ENCODE measurements at places on chromosomes 12 and 14.

- DNase-seq = no peak
These were observed 78.2 kb downstream of the PHLDA1 start for GRCh38 chr12:75953312-75953906.

DNA sequence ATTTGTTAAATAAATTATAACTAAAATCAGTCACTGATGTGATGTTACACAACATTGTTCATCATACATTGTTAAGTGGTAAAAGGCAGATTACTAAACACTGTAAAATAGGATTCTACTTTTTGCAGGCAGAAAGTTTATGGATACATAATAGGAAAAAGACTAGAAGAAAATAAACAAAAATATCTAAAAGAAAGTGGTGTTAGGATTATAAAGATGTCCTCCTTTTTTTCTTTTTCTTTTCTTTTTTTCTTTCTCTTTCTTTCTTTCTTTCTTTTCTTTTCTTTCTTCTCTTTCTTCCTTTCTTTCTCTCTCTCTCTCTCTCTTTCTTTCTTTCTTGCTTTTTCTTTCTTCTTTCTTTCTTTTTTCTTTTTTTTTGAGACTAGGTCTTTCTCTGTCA, 39.6 kb upstream of the HELB start:
- no peak for DNase-seq

DNA sequence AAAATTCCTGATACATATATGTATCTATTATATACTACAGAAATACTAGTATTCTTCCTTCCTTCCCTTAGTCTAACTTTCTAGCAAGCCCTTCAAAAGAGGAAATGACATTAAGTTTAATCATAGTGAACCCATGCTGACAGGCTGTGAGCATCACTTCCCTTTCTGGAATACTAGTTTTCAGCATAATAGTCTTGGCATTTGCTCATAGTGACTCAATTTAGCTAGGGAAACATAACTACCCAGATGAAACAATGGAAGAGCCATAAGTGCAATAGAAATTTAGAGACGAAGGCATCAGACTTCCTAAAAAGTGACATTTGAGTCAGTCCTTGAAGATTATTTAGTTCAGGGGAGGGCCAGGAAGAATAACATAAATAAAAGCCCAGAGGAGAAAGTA, 184.5 kb upstream of the CRY1 start:
- DNase-seq = no peak

- no peak for DNase-seq
These were observed 38.9 kb downstream of the NELL2 start for GRCh38 chr12:44837114-44837755.

GRCh38 chr12:29067430-29067829, 81.6 kb upstream of the FAR2 start:
- no peak for DNase-seq

DNA sequence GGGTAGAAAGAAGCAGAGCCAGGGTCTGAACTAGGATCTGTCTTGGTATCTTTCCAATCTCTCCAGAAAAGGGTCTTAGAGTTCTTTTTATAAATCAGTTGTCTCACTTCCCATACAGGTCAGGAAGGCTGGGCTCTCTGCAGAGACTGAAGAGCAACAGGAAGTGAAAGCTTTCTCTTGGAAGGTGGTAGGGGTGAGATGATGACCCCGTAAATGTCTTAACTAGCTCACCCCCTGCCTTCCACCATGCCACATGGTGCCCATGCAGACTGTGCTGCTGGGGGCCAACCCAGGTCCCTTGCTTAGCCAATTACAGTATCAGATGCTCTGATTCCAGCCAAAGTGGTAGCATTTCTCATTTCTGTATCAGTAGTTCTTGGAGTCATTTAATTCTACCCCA, 17.6 kb upstream of the RASSF8 start:
- DNase-seq = no peak

- no peak for DNase-seq
These were observed 42.4 kb upstream of the VRK1 start for GRCh38 chr14:96754845-96755184.

DNA sequence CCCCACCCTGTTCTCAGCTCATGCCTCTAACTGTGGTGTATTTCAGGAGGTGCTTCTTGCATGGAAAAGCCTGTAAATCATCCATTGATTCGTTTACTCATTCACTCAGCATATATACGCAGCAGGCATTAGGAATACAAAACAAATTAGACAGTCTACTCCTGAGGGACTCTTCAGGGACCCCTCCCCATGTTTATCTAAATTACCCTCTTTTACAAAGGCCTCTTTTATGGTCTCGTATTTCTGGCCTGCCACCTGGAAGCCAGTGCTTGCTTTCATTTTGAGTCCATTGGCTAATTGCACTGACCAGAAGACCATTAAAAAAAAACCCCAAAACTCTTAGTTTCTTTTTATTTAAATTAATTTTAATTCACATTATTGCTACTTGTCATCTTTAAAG, 134.4 kb downstream of the DACT1 start:
- no peak for DNase-seq

DNA sequence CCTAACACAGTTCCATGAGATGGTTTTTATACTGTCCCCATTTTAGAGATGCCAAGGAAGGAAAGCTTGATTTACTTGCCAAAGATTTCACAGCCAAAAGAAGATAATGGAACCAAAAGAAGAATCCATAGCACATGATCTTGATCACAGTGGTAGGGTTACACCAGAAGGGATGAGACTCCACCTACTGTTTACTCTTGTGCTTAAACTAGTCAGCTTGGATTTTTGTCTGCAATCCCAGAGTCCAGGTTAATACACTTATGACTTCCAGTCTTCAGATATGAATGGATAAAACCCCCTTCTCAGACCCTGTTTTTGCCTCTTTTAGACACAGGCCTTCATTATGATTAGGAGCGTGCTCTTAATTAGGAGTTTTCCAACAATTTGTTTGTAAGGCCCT, 454.2 kb downstream of the AEBP2 start:
- DNase-seq = no peak

- DNase-seq = no peak
These were observed 87.1 kb downstream of the ZFP36L1 start for GRCh38 chr14:68705741-68706283.

Data from CD4-positive, alpha-beta T cell treated with Interleukin-6 at 100 ng/mL for 8 hours (primary cell).